ENCODE measurements at places on chromosomes 2 and 18. TPM values are rescaled to one million over a fixed set of nuclear protein-coding genes. Genes with fewer than 3 reads are reported as not detected.

DNA sequence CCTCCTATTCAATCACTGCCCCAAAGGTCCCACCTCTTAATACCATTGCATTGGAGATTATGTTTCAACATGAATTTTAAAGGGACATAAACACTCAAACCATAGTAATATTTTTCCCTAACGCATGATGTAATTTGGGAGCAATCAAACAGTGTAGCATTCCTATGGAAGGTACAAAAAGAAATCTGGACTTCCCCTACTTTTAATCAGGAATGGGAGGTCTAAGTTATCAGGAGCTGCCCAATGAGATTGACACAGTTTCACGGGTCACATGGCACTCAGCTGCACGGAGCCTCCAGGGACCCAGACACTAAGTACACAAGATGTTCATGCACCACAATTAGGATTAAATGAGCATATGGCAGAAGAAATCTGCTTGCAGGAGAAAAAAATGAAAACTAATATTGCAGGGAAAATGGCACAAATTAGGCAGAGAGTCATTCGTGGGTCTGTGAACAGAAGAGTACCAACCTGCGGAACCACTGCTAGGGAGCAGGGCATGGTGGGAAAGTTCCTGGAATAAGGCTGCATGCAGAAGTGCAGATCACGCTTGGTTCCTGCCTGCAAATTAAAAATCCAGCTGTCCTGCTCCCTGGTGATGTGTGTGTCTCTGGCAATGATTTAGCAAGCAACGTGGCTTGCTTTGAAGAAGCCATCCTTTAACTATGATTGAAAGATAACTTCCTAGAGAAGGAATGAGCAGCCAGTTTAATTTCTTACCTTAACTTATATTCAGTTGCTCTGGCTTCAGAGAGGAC lies 326.6 kb upstream of the ID2 start:
- peaks cover 2% of the 10 kb centered on the region for H3K4me1 ChIP-seq
- peaks cover 7% of the 10 kb centered on the region for H3K27me3 ChIP-seq
- H3K27ac ChIP-seq = no peak overlapping the region
- DNase-seq = no peak
- no peak overlapping the region for H3K4me3 ChIP-seq
- H3K36me3 ChIP-seq = no peaks in the 10 kb centered on the region

- no peak for DNase-seq
- H3K27me3 ChIP-seq = no peaks in the 10 kb centered on the region
- no peak overlapping the region for H3K27ac ChIP-seq
- H3K4me3 ChIP-seq = no peak overlapping the region
- H3K36me3 ChIP-seq = peaks cover 3% of the 10 kb centered on the region
Measured at GRCh38 chr2:136342138-136342537, 224.2 kb upstream of the CXCR4 start.

DNA sequence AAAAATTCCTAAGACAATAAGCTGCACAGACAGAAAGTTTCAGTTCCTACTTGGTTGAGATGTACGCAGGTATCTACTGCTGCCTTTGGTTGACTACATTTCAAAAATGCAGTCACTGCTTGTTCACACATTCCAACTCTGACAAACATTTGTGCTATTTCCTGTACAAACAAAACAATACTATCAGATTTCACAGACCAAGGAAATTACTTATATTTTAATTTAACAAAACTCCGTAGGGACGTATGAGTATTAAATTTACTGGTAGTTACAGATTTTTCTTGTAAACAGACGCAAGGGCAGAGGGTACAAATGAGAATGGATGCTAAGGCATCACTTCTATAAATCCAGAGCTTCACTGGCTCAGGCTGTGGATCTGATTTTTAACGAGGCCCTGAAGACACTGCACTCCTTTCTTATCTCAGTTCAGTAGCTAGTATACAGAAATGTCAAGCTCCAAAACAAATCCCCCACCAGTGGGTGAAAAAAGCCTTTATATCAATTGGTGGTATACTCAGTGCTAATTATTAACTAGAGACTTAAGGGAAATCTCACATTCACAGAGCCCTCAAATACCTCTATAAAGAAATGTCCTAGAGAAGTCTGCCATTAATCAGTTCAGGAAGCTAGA lies 31.7 kb upstream of the TTC32 start:
- H3K4me1 ChIP-seq = no peaks in the 10 kb centered on the region
- DNase-seq = no peak
- no peak overlapping the region for H3K4me3 ChIP-seq
- H3K27ac ChIP-seq = no peak overlapping the region

- no peaks in the 10 kb centered on the region for H3K27me3 ChIP-seq
- no peak overlapping the region for H3K4me3 ChIP-seq
Measured at GRCh38 chr2:197986977-197987376, 182.6 kb downstream of the PLCL1 start.

DNA sequence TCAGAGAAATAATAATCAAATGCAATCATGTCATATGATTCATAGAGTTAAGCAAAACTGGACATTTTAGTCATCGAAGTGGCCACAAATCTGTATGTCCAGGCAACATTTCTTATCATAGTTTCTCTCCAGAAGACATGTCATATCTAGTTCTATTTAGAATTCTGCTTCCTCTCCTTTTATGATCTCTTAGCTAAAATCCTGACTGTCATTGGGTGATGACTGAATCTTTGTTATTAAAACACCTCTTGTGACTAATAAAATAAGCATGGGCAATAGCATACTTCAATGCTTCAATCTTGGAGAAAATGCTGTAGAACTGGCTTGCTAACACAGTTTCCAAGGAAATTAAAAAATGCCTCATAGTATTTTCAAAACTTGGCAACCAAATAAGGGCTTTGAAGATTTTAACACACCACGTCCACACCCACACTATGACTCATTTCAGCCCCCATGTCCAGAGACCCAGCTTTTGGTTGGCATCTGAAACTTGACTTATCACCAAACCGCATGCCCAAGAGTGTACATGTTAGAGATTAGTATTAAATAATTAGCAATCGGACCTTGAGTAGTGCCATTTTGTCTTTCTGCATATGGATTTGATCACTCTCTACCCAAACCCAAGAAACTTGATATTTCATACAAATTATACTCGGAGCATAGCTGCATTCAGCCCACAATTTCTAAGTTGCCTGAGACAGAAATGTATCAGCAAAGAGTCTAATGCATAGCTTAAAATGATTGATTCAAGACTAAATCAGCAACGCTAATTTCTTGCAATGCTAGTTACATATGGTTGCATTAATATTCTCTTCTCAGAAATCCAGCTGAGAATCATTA lies 106.5 kb upstream of the ETAA1 start:
- no peak for DNase-seq
- no peaks in the 10 kb centered on the region for H3K36me3 ChIP-seq
- H3K27ac ChIP-seq = no peak overlapping the region
- H3K27me3 ChIP-seq = no peaks in the 10 kb centered on the region
- no peak overlapping the region for H3K4me3 ChIP-seq
- no peaks in the 10 kb centered on the region for H3K4me1 ChIP-seq

- H3K27ac ChIP-seq = no peak overlapping the region
- no peak overlapping the region for H3K4me3 ChIP-seq
- H3K36me3 ChIP-seq = no peaks in the 10 kb centered on the region
- DNase-seq = no peak
- H3K4me1 ChIP-seq = no peaks in the 10 kb centered on the region
Measured at GRCh38 chr2:36520431-36520830, 77.5 kb downstream of the FEZ2 start.

DNA sequence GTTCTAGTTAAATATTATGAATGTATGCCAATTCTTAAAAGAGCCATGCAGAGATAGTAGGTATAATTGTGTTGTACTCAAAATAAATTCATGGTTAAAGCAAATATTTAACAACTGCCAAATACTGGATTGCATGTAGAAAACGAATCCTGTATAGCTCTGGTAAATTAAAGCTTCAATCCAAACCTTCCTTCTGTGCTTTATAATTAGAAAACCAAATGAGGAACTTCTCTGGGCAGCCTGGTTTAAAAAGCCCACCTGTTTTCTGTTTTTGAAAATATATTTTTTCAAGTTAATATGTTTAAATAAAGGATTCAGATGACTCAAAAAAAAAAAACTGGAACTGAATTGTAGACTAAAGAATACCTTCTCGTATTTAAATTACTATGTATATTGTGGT lies 48.3 kb upstream of the ITGA4 start:
- H3K4me1 ChIP-seq = peaks cover 2% of the 10 kb centered on the region
- no peak overlapping the region for H3K27ac ChIP-seq
- no peak overlapping the region for H3K4me3 ChIP-seq
- H3K36me3 ChIP-seq = peaks cover 21% of the 10 kb centered on the region

GRCh38 chr2:90077948-90078347 lies 1386.5 kb downstream of the RPIA start:
- DNase-seq = no peak
- no peaks in the 10 kb centered on the region for H3K4me1 ChIP-seq
- no peaks in the 10 kb centered on the region for H3K27me3 ChIP-seq
- no peak overlapping the region for H3K4me3 ChIP-seq

- H3K36me3 ChIP-seq = peaks cover 24% of the 10 kb centered on the region
- H3K4me1 ChIP-seq = no peaks in the 10 kb centered on the region
- no peaks in the 10 kb centered on the region for H3K27me3 ChIP-seq
- no peak overlapping the region for H3K27ac ChIP-seq
Measured at GRCh38 chr2:102726128-102727087, 35.4 kb upstream of the TMEM182 start.

- H3K27ac ChIP-seq = no peak overlapping the region
- H3K4me3 ChIP-seq = no peak overlapping the region
- H3K4me1 ChIP-seq = no peaks in the 10 kb centered on the region
- no peaks in the 10 kb centered on the region for H3K27me3 ChIP-seq
- DNase-seq = no peak
Measured at GRCh38 chr2:103005393-103005792, 243.6 kb downstream of the TMEM182 start.

GRCh38 chr2:106885971-106886915 lies at the start of gene ST6GAL2:
Gene ST6GAL2, minus strand, starts transcription at chr2:106886167. Its CDS starts 42,190 bp downstream, at chr2:106843977.
- H3K36me3 ChIP-seq = no peaks in the 10 kb centered on the region
- H3K27me3 ChIP-seq = peaks cover 26% of the 10 kb centered on the region
- no peak within 1 kb of the TSS for H3K27ac ChIP-seq
- peaks cover 2% of the 10 kb centered on the region for H3K4me1 ChIP-seq
- DNase-seq = no peak

Gene RAB17
- not detected for total RNA-seq

Gene FOXI3
- total RNA-seq = not detected

Gene GCFC2
- total RNA-seq = 21.6 TPM
